ENCODE measurements at places on chromosomes 4 and X.

DNA sequence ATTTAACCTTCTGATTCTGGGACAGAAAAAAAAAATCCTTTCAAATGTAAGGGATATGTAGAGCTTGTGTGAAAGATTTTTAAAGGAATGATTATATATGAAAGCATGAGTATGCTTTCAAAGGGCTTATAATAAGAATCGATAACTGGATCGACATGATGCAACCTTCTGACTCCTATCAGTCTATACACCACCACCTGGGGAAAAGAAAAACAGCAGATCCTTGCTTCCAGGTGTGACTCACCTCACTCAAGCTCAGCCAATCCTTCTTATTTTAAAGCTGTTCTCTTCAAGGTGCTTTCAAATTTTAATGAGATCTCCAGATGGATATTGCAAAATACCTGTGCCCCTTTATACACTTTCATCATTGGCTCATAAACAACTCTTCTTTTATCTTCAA lies 102.1 kb upstream of the EDNRA start:
- no peak for DNase-seq

- no peak for DNase-seq
Measured at GRCh38 chr4:9918484-9918883, 102.8 kb downstream of the SLC2A9 start.

GRCh38 chrX:130171446-130172126 lies at the start of gene RAB33A:
Gene RAB33A, plus strand, starts transcription at chrX:130171962. Its CDS starts 101 bp downstream, at chrX:130172063.
- DNase-seq: no peak

DNA sequence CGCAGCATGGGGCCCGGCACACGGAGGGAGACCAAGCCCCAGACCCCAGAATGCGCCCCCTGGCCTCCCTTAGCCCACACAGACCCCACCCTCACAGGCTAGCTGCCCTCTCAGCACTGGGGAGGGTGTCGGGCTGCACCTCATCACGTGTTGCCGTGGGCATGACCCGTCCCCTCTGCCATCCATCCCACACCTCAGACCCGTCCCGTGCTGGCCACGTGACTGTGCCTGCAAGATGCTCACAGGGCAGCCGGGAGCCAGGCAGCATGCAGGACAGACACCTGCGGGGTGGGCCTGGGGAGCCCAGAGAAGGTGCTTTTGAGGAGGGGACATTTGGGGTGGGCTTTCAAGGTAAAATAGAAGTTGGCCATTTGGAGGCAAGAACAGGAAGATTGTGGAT lies 4.8 kb downstream of the MSANTD1 start:
- DNase-seq: no peak

GRCh38 chr4:61182915-61183314 lies 17.2 kb upstream of the ADGRL3 start:
- no peak for DNase-seq

DNA sequence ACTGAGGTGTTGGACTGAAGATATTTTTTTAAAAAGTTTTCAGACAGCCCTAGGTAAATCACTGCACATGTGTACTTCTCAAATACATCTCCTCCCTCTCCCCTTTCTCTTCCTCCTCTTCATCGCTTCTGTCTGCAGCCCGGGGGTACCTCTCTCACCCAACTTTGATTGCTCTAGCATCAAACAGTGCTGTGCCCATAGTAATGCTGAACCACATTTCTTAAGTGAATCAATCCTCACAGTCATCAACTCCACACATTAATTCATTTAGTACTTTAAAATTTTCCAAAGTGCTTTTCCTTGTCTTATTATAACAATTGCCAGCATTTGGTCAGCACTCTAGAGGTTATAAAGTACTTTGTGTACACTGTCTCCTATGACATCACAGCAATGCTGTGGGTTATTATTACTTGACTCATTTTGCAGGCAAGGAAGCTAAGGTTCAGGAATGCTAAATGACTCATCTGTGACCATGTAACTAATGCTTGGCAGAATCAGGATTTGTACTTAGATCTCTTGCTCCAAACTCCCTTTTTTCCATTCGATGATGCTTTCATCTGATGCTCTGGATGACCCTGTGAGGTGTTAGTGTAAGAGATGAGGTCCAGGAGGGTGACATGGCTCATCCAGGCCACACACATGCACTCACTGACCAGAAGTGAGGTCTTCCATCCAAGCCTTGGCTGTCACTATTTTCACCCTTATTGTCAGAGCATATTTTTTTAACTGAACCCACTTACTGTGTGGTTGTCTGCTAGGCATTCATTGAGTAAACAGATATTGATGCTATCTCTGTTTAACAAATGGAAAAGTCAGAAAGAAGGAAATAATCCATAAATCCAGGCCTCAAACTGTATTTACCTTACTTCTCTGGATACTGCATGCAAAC lies 58.8 kb downstream of the RHOH start:
- peak; percentile 67 for DNase-seq
